ENCODE measurements at places on chromosomes 5 and 9.
A peak's percentile ranks its signal among the peaks of the same experiment; 100 is the strongest.

GRCh38 chr9:121672986-121673385 lies 21.6 kb downstream of the DAB2IP start:
- DNase-seq, result no peak

DNA sequence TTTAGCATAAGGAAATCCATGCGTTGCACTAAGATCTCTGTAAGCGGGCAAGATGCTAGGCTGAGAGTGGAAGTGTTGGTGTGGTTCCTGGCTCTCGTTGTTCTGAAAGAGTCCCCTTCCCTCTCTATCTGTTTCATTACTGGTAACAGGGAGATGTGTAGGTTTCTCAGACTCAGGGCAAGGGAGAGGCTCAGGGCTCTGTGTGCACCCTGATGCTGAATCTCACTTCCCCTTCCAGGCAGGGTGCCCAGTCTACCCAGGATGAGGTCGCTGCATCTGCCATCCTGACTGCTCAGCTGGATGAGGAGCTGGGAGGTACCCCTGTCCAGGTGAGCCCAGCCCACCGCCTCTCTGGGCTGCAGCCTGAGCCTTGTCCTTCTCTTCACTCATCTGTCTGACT lies 45.7 kb downstream of the STOM start:
- DNase-seq, result no peak

DNA sequence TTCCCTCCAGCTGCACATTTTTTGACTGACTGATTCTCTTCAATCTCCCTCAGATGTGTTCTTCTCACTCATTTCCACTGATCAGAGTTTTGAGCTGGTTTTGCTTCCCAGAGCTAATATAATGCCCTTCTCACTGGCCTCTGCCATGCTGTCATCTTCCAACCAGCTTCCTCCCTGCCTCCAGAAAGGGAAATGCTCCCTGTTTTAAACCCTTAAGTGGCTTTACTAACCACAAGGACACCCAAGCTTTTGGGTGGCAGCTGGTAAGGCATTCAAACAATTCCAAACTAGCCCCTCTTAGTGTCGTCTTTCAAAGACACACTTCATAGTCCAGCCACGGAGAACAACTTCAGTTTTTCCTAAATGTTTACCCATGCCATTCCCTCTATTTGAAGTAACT lies 172.5 kb downstream of the CRB2 start:
- DNase-seq, result peak; percentile 48

DNA sequence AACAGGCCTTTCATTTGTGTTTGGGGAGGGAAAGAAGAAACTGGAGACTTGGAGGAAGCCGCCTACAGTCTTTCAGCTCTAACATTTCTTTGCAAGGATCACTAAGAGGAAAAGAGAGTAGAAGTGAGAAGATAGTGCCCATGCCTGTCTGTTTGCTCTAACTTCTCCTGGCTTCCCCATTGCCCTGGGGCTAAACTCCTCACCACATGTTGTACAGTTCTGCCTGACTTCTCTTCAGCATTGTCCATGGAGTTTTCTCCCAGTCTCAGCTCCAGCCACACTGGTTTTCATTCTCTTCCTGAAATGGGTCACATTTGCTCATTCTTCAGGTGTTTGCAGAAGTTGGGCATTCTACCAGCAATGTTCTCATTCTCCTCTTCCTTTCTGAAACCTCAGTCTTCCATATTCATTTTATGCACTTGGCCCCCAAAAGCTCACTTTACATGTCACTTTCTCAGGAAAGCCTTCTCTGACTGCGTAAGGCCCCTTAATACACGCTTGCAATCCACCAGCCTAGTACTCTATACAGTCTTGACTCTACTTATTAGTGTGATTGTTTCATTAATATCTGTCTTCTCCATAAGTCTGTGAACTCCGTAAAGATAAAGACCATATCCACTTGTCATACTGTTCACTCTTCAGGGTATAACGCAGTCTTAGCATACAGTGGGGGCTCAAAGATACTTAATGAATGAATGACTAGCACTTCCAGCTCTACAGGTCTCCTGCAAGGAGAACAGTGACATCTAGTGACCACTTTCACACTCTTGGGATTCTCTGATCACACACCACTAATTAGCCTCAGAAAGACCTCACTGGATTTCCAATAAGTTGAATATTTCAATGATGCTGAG lies 40.2 kb upstream of the TRIM32 start:
- DNase-seq, result peak; percentile 22

GRCh38 chr5:88377705-88378656 lies 109.3 kb upstream of the TMEM161B start:
- no peak for DNase-seq

GRCh38 chr5:17289681-17290539 lies 72.5 kb downstream of the BASP1 start:
- no peak for DNase-seq

DNA sequence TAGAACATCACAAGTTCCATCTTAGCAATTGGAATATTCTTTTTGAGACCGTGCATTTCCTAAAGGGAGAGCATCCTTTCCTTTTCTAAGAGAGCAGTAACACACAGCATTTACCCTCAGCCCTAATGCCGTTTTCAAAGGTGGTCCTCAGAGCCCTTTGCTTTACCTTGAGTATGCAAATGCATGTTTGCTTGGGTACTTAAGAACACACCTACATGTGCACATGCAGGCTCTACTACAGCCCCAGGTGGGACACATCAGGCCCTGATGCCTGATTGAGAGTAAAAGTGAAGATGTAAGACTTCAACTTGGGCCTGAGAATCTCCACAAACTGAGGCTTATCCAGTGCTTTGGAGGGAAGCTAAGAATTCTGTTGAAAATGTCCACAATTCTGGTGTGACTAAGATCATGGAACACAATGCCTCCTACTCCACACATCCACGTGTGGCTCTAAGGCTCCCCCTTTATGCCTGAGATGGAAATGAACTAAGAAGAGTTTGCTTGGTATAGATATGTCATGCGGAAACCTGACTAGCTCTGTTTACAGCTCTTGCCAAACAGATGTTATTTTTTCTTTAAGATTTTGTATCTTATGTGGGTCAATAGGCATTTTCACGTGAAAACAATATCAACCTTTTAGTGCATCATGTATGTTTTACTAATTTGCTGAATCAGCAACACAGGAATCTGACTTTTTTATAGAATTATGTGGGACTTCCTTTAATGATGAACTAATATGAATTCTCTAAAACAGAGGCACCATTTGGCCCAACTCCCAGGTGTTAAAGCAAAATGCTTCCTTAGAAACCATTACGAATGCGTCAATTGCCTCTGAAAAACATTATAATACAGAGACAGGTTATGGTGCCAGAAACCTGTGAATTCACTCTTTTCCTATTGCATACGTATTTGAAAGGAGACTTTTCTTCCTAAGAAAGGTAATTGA lies 48.9 kb upstream of the SLC2A8 start:
- peak; percentile 29 for DNase-seq
